ENCODE measurements at places on chromosomes 2 and 18. TPM values are rescaled to one million over a fixed set of nuclear protein-coding genes. Genes with fewer than 3 reads are reported as not detected.
A peak's percentile ranks its signal among the peaks of the same experiment; 100 is the strongest.

DNA sequence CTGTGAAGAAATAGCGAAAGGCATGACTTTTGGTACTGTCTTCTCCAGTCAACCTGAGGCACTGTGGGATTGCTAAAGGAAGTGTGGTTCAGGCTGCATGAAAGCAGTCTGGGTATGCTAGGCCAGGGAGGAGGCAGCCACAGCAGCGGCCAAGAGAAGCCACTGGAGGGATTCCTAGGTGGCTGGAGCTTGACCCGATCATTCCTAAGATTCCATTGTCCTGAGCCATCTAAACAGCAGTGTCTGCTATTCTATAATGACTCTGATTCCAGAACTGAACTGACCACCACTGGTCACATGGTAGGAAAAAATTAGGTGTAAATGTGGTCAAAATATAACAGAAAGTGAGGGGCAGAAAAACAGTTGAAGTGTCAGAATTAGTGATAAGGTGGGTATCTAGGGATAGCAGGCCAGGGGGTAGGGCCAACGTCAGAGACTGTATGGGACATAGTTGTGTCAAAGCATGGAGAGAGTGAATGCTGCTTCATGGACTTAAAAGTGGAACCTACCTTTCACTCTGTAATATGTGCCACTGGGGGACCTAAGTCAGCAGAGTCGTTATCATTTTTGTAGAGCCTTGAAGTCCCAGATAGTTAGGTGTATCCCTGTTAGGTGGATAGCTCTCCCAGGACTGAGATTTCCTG lies 204.6 kb downstream of the CTNNA2 start:
- peak; percentile 83 for DNase-seq

GRCh38 chr2:214765180-214765579 lies 44.3 kb downstream of the BARD1 start:
- DNase-seq: no peak

DNA sequence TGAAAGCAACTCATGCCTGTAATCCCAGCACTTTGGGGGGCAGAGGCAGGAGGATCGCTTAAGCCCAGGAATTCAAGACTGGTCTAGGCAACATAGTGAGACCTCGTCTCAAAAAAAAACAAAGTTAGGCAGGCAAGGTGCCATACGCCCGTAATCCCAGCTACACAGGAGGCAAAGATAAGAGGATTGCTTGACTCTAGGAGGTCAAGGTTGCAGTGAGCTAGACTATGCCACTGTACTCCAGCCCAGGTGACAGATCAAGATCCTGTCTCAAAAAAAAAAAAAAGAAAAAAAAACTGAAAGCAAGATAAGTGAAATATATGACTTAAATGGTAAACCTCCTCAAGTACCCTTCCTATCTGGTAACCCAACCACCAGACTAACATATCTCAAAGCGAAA lies 59.8 kb downstream of the USP34 start:
- DNase-seq: no peak

GRCh38 chr2:207119048-207119447 lies 46.7 kb downstream of the KLF7 start:
- DNase-seq: no peak

GRCh38 chr2:210964141-210964764 lies 407.9 kb downstream of the CPS1 start:
- DNase-seq: no peak

DNA sequence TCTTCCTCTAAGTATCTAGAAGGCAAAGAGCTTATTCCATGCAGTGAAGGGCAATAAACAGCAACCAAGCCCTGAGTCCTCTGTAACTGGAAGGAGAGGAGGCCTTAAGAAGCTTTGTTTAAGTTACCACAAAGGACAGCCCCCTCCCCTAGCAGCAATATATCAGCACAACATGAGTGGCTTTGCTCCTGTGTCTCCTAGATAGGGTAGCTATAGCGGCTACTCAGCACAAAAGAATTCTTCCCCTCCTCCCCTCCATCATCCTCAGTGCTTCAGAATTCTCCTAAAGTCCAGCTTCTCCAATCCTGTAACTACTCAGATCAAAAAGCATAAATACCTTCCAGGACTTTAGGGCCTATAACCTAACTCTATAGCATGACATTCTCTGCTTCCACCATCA lies 16.5 kb downstream of the SUMO1 start:
- peak; percentile 56 for DNase-seq

DNA sequence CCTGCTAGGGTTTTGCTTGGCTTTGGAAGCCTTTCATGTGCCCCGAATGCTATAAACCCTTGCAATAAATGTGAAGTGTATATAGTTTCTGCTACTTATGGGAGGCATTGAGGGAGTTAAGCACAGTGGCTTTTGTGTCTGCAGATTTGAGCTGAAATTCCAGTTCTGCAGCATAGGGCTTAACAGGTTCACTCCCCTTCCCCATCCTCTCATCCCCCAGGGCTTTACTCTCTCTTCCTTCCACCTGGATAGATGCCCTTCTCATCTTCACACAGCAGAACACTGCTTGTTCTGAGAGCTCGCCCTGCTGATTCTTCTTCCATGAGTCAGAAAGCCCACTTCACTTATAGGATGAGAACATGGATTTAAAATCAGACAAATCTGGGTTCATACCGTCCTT lies 37.2 kb downstream of the SOX11 start:
- no peak for DNase-seq

- no peak for DNase-seq
Measured at GRCh38 chr2:114134146-114134545, 244.3 kb downstream of the ACTR3 start.

GRCh38 chr2:36570416-36570815 lies 27.6 kb downstream of the FEZ2 start:
- DNase-seq: peak; percentile 68

DNA sequence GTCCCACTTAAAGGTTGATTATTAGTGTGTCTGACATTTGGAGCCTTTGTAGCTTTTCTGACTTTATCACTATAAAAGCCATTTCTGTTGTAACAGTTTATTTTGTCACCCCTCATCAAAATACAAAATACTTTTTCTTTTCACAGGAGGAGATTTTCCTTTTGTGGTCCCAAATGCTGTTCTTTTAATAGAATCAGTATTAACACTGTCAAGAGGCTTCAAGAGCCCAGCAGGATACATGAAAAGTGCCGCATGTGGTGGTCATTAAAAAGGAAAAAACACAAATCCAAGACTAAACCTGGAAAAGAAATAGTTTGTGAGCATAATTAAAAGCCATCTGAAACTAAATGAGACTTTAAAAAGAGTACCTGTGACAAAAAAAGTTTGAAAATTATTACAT lies 515.7 kb downstream of the DCDC2C start:
- DNase-seq: no peak

GRCh38 chr2:165002638-165003037 lies 47.3 kb upstream of the SLC38A11 start:
- no peak for DNase-seq

- DNase-seq: no peak
Measured at GRCh38 chr2:24418166-24418841, 58.0 kb upstream of the ITSN2 start.

GRCh38 chr18:44518666-44519065 lies 162.0 kb upstream of the SETBP1 start:
- no peak for DNase-seq

DNA sequence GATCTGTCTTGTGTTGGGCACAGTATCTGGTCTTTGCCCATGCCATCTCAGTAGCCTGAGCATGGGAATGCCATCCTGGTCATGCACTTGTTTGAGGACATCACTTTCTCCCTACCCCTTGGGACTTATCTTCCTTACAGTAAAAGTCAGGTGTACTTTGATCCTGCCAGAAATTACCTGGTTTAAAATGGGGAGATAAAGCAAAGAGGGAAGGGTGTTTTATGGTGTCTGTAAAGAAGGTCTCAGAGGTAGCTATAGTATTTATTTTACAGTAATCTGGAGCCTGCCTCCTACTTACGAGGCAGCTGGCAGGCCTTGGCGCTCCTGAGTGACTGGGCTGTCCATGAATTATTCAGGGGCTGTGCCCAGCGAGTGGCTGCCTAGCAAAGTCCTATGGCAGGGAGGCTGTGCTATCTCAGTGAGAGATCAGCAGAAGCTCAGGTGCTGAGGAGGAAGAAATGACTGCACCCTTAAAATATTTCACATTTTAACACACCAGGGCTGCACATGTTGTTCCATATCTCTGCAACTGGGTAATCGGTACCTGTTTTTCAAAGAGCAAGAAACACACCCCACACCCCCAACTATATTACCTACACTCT lies 93.9 kb downstream of the SPTBN1 start:
- DNase-seq: no peak

DNA sequence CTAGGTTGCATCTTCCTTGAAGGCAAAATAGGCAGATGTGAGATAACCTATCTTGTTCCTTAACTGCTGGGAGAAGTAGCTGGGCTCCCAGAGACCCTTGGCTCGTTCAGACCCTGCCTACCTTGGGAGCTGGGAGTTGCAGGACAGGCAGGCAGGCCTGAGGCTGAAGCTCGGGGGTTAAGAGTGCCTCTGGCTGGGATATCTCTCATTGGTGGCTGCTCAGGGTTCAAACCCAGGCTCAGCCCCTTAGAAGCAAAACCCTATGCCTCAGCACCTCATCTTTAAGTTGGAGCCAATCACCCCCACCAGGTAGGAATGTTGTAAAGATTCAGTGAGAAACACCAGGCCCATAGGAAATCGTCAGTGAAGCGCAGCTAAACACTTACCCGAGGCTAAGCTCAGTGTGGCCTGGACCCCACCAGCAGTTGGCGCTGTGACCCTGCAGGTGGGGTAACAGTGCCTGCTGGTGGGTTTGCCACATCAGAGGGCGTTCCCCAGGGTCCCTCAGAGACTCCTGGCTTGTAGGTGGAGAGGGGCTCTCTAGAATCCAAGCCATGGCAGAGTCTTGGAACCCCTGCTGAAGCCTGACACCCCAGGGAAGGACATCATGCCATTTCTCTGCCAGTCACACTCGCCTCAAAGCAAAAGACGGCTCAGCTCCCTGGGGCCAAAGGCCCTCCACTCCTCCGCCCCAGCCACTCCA lies 54.6 kb upstream of the GPR17 start:
- peak; percentile 51 for DNase-seq

DNA sequence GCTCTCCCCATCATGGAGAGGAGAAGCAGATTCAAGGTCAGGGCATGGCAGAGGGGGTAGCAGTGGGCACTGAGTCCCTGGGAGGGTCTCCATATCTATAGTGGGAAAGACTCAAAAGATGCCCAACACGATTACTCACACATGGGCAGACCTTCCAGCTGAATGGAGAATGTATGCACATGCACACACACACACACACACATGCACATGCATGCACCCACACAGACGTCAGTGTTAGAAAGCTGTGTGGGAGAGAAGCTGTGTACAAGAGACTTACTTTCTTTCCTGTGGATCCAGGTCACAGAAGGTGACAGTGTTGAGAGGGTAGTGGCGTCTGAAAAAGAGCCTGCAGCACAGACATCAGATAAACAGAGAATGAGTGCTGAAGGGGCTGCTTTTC lies 194.5 kb downstream of the TNS1 start:
- no peak for DNase-seq

The REEP1 gene
- under 0.01 TPM for total RNA-seq

The CSRNP3 gene
- total RNA-seq: 0.72 TPM

The PRSS56 gene
- not detected for total RNA-seq

The MARS2 gene
- 3.8 TPM for total RNA-seq

The EVX2 gene
- total RNA-seq: not detected

The AGAP1 gene
- total RNA-seq: 15.1 TPM

The TCF23 gene
- not detected for total RNA-seq

Data from IMR-90 (cell line).